ENCODE measurements at places on chromosomes 7 and 10.

GRCh38 chr7:8126601-8127167, 135.3 kb downstream of the ICA1 start:
- peak overlapping the region; percentile 64 for H3K4me3 ChIP-seq
- H3K27me3 ChIP-seq: peaks cover 5% of the 10 kb centered on the region
- DNase-seq: no peak
- peak overlapping the region; percentile 98 for H3K27ac ChIP-seq
- peaks cover 5% of the 10 kb centered on the region for H3K36me3 ChIP-seq

- no peak for DNase-seq
- H3K27ac ChIP-seq: no peak overlapping the region
- H3K27me3 ChIP-seq: no peaks in the 10 kb centered on the region
Measured at GRCh38 chr7:86574006-86574405, 69.7 kb upstream of the GRM3 start.

- H3K4me1 ChIP-seq: peaks cover 49% of the 10 kb centered on the region
- H3K27ac ChIP-seq: no peak overlapping the region
- no peaks in the 10 kb centered on the region for H3K27me3 ChIP-seq
- H3K4me3 ChIP-seq: no peak overlapping the region
- no peaks in the 10 kb centered on the region for H3K36me3 ChIP-seq
Measured at GRCh38 chr10:103980288-103980906, 13.5 kb downstream of the SLK start.

DNA sequence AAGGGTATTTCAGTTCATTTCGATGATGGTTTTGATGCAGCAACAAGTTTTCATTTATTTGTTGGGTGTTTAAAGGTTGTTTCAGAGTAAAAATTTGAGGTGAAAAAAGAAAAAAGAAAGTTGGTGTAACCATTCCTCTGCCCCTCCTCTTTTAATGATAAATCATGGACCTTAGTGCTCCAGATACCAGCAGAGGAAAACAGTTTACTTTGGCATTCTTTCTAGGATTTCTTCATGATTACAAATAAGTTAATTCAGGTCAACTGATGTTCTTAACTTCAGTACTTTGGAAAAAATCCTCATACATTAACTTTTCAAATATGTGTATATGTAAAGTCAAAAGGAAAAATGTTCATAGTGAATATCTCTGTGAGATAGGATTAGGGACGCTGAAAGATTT, 2.0 kb upstream of the RBP4 start:
- H3K27me3 ChIP-seq: peaks cover 37% of the 10 kb centered on the region
- H3K4me1 ChIP-seq: no peaks in the 10 kb centered on the region
- H3K4me3 ChIP-seq: no peak overlapping the region
- no peak overlapping the region for H3K27ac ChIP-seq

DNA sequence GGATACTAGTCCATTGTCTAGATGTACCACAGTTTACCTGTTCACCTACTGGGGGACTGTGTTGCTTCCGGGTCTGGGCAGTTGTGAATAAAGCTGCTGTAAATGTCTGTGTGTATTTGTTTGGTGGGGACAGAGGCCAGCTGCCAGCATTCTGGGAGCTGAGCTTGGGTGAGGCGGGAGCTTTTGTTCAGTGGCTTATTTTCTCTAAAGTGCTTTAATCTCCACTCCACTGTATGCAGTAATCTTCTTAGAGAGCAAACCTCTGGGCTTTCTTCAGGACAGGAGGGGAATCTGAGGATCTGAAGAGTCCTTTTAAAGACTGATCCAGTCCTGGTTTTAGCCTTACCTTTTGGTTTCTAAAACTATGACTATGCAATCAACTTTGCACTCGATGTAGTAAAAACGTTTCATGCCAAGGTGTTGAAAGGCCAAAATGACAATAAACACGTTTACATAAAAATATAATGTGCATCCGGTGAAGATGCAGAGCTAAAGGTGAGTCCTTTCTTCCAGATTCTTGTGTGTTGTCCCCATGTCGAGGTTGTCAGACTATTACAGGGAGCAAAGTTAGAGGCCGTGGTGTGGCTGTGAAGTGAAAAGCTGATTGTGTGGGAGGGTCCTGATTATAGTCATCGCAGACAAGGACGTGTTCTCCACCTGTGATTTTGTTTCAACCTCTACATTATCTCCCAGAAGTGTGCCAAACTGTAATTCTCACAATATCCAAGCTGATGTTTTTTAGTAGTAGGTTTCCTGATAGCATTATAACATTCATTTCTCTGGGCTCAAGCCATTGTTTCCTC, 279.8 kb downstream of the CAMK1D start:
- H3K4me1 ChIP-seq: peaks cover 37% of the 10 kb centered on the region
- peak overlapping the region; percentile 10 for H3K27ac ChIP-seq
- no peak overlapping the region for H3K4me3 ChIP-seq
- H3K36me3 ChIP-seq: peaks cover 8% of the 10 kb centered on the region
- no peaks in the 10 kb centered on the region for H3K27me3 ChIP-seq

- DNase-seq: no peak
- H3K27ac ChIP-seq: no peak overlapping the region
- H3K36me3 ChIP-seq: no peaks in the 10 kb centered on the region
- H3K27me3 ChIP-seq: peaks cover 12% of the 10 kb centered on the region
- H3K4me3 ChIP-seq: no peak overlapping the region
- peaks cover 18% of the 10 kb centered on the region for H3K4me1 ChIP-seq
Measured at GRCh38 chr10:514137-514671, 175.3 kb downstream of the DIP2C start.

All from activated T-helper 1 cell treated with anti-CD3 and anti-CD28 coated beads, Interleukin-12 subunit alpha, Interleukin-12 subunit beta, Interleukin-2, Interleukin-4 antibody, amounts not matched to agents 30 ng/mL and 10 ng/mL and 1 ng/mL, durations not matched to agents 14 hours and 24 hours and 36 hours (primary cell).